ENCODE measurements at places on chromosomes 3 and 15. TPM values are rescaled to one million over a fixed set of nuclear protein-coding genes. Genes with fewer than 3 reads are reported as not detected.

HAPLN3 gene
- 2.8 TPM for polyA plus RNA-seq

MELTF gene
- polyA plus RNA-seq, result 9.7 TPM

RTP4 gene
- polyA plus RNA-seq, result 4.9 TPM

ANKRD63 gene
- not detected for polyA plus RNA-seq

ATOSA gene
- 19.3 TPM for polyA plus RNA-seq

EXD1 gene
- polyA plus RNA-seq, result 0.10 TPM

FANCD2OS gene
- not detected for polyA plus RNA-seq

GPR160 gene
- 6.7 TPM for polyA plus RNA-seq

ALPK3 gene
- 9.1 TPM for polyA plus RNA-seq

PLAAT1 gene
- 0.36 TPM for polyA plus RNA-seq

All from adipose tissue (tissue), 3 donors.